ENCODE measurements at places on chromosomes 6 and 20.

DNA sequence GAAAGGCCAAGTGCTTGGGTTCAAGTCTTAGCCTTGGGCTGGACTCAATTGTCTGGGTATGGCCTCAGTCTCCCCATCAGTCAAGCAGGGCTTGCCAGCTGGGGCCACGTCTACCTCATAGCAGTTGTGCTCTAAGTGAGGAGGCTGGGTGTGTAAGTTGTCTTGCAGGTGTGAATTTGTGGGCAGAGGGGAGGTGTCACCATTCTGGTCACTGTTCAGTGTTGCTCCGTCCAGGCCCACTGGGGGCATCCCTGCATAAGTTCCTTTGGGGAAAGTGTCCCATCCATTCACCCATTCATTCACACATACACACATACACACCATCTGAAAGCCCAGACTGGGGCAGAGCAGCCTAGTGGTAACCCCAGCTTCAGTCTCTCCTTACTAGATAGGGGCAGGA is 36.3 kb downstream of the TFEB start:
- DNase-seq: no peak

DNA sequence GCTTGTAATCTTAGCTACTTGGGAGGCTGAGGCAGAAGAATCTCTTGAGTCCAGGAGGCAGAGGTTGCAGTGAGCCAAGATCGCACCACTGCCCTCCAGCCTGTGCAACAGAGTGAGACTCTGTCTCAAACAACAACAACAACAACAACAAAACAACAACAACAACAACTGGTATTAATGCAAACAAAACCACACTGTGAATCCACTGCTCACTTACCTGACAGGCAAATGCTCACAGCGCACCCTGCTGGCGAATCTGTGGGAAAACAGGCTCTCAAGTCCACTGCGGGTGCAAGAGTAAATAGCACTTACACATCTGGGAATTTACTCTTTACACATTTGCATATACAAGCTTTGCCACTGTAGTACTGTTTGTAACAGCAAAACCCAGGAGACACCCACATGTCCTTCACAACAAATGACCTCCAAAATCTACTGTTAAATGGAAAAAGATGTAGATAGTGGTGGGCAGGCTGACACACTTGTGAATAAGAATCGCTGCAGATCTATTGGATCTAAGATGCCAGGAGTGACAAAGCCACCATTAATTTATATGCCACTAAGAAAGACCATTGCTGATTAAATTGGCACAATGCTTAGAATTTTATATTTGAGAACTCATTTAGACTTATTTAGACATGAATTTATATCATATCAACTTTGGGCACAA is 29.3 kb downstream of the NSFL1C start:
- peak; percentile 81 for DNase-seq

GRCh38 chr6:130371921-130372420 is 6.2 kb downstream of the TMEM200A start:
- DNase-seq: no peak

- DNase-seq: no peak
Observed at GRCh38 chr6:26571592-26572296, 25.0 kb upstream of the ABT1 start.

DNA sequence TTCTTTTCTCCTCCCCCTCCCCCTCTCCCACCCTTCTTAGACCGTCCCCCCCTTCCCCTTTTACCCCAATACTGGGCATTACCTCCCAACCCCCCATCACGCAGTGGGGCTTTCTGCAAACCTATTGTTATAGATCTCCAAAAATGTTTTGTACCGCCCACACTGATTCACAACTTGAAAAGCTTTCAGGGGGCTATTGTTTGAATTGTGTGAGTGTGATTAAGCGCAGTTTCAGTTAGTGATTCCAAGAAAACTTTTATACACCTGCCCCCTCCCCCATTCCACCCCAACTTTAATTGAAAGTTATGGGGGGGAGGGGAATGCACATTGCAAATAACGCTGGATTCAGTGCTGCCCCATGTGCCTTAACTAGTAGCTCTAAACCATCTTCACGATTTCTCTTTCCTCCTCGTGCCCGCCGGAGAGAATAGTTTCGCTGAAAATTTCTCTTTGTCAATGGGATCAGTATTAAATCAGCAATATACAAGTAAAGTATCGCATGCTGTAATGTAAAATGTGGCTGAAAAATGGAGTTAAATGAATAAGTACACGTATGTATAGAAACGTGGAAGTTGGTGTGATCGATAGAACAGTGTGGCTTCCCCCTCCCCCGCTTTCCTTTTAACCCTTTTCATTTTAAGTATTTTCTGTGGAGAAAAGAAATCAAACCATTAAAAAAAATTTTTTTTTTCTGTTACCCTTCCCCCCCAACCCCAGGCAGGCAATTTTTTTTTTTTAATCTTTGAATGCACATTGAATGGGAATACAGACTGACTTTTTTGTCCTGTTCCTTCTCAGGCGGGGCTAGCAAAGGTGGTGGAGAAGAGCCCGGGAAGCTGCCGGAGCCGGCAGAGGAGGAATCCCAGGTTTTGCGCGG is 632 bp downstream of the LIN28B start:
- no peak for DNase-seq

DNA sequence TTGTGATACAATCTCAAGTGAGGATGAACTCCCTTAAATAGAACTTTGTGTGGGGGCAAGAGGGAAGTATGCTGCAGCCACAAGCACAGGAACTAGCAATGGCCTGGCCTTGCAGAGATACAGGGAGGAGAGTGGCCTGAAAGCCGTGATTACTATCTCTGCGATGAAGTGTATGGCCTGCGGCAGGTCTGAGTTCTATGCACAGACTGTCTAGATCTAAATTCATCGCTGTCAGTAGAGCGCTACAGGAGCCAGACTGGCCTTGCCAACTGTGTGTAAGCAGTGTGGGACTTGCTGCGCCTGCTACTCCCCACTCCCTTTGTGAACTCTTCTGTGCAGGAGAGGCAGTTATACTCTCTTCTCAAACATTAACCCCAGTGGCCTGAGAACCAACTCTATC is 997.0 kb downstream of the GRIK2 start:
- no peak for DNase-seq

GRCh38 chr20:4470375-4470774 is 251.3 kb upstream of the PRND start:
- no peak for DNase-seq

DNA sequence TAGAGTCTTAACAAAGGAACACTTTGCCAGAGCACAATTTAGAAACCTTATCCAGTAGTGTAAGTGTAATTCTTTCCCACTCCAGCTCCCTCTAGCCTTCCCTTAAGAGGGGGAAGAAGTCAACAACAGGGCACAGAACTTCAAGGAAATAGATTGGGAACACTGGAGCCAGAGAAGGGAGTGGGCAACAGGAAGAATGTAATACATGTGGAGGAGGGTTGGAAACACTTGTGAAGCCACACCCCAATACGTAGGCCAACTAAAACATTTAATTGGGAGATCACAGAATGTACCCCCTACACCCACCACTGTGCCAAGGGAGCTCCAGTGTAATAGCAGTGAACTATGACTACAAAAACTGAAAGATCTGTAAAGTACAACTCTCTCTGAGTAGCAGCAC is 735.7 kb upstream of the HS3ST5 start:
- DNase-seq: no peak

GRCh38 chr6:89555031-89555430 is 83.5 kb downstream of the LYRM2 start:
- DNase-seq: no peak

DNA sequence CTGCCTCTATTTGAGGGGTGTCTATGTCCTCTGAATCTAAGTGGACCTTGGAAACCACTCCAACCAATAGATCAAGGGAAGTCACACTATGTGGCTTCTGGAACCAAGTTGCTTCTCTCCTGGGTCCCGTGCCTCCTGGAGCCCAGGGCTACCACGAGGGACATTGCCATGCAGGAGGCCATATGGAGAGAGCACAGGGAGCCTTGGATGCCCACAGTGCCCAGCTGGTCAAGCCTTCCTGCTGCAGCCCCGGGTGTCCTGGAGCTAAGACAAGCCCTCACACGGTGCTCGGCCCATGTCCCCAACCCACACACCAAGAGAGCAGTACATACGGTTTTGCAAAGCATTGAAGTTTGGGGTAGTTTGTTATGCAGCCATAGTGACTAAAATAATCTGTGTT is 231.6 kb downstream of the SYNDIG1 start:
- no peak for DNase-seq

DNA sequence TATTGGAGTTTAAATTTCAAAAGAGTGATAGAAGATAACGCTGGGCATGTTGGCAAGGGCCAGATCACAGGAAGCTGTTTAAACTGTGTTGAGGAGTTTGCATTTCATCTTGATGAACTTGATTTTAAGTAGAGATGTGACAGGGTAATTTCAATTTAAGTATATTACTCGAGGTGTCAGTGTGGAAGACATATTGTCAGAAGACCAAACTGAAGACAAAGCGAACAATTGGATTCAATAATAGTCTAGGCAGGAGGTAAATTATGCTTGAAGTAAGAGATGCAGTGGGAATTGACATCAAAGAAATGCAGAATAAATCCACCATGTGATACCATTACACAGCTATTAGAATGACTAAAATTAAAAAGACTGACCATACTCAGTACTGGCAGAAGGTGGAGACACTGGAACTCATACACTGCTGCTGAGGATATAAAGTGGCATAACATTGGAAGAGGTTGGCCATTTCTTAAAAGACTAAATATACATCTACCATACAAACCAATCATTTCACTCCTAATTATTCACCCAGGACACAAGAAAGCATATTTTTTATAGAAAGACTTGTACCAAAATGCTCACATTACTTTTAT is 240.8 kb downstream of the ARHGAP18 start:
- DNase-seq: no peak
